ENCODE measurements at places on chromosomes 16 and 17.

GRCh38 chr17:19937522-19937921 is 40.1 kb downstream of the AKAP10 start:
- DNase-seq, result no peak

DNA sequence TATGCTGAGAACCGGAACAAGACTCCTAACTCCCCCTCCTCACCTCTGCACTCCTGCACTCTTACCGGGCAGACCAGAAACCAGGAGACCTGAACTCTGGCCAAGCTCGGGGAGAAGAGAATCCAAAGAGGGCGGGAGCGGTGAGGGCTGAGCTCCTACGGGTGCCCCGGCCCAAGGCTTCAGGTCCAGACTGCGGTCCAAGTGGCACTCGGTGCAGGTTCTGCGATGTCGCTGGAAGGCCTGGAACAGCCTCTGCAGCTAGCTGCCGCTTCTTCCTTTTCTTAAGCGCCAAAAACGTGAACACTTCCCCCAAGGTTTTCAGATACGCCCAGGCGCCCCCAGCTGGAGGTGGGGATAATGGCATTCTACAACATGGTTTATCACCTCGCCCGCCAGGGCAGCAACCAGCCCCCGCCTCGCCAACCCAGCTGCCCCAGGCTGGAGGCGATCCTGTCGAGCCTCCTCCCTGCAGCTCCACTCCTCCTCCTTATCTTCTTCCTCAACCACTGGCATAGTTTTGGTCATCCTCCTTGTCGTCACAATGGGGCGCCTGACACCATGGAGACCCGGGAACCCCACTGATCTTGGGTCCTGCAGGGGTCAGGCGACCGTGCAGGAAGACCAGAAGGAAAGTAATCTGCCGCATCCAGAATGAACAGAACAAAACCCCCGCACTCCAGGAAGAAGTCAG is 1735.9 kb downstream of the TP53TG3F start:
- peak; percentile 57 for DNase-seq

GRCh38 chr17:75346906-75347305 is 57.7 kb upstream of the SLC25A19 start:
- DNase-seq, result no peak

DNA sequence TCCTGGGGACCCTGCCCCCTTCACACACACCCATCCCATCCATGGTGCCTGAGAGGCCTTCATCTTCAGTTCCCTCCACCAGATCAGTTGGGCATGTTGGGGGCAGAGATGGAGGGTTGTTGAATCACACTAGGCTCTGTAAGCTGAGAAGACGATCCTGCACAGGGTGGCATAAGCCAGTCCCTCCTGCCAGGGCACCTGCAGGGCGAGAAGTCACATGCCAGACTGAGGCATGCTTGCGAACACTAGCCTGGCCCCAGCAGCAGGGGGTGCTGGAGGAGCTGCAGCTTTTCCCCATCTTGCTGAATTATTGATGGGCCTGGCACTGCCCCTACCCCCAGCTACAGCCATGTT is 6.1 kb upstream of the TBX2 start:
- DNase-seq, result peak; percentile 41

- no peak for DNase-seq
These were observed 23.7 kb downstream of the MAP3K3 start for GRCh38 chr17:63645775-63646487.

GRCh38 chr17:67270416-67270815 is 25.4 kb upstream of the HELZ start:
- DNase-seq, result no peak

- DNase-seq, result peak; percentile 66
These were observed 28.8 kb downstream of the SYT17 start for GRCh38 chr16:19196871-19197270.

GRCh38 chr16:6360641-6361040 is 972.0 kb upstream of the RBFOX1 start:
- DNase-seq, result no peak

Data from RPMI8226 (cell line).